HFF-Myc (cell line): ENCODE measurements at places on chromosomes 11 and 22.

DNA sequence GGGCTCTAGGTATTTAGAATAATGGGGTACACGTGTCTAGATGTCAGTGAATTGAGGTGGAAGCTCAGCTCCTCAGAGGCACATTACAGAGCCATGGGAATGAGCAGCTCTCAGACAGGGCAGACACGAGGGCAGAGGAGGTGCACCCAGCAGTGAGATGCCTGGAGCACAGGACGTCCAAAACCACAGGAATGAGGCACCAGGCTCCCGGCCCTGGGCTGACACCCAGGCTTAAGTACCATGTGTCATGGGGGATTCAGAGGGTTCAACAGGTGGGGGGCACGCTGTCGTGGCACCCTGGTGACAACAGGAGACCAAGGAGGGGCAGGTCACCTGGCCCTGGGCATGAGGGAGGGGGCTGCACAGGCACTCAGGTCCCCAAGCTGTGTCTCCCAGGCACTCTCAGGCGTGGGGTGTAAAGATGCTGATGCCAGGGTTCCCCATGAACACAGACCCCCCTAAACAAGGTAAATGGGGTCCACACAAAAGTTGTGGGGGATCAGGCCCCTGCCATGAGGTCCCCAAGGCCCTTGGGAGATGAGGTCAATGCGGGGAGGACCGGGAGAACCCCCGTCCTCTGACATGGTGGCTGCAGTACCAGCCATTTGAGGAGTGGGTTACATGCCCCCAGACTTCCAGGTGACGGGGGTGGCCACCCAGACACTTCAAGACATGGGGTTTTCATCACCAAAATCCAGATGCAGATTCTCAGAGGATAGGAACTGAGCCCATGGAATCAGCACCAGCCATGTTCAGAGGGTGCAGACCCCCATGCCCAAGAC is 5.6 kb upstream of the SYT8 start:
- DNase-seq, result no peak

DNA sequence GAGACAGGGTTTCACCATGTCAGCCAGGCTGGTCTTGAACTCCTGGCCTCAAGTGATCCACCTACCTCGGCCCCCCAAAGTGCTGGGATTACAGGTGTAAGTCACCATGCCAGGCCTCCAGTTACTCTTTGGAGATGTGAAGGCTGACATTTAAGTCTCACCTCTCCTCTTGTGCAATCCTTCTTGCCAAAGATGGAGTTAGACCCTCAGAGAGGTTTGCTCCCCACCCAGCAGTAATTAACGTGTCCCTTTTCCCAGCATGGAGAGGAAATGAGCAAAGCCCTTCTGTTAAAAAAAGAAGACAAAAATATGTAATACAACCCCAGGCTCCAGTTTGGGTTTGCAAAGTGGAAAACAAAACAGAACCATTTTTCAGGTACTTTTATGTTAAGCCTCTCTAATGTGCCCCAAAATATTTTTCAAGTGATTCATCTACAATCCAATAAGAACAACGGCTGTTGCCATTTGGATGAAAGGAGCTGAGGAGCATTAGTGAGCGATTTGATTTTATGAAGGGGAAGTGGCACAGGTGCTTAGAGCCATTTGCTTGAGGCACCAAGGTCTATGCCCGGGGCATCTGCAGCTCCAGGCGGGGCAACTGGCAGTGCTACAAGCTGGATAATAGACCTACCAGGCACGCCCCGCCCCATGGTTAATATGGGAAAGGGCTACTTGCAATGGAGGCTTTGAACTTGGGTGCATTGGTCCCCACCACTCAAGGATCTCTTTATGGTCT is 57.2 kb downstream of the GRIK4 start:
- no peak for DNase-seq

DNA sequence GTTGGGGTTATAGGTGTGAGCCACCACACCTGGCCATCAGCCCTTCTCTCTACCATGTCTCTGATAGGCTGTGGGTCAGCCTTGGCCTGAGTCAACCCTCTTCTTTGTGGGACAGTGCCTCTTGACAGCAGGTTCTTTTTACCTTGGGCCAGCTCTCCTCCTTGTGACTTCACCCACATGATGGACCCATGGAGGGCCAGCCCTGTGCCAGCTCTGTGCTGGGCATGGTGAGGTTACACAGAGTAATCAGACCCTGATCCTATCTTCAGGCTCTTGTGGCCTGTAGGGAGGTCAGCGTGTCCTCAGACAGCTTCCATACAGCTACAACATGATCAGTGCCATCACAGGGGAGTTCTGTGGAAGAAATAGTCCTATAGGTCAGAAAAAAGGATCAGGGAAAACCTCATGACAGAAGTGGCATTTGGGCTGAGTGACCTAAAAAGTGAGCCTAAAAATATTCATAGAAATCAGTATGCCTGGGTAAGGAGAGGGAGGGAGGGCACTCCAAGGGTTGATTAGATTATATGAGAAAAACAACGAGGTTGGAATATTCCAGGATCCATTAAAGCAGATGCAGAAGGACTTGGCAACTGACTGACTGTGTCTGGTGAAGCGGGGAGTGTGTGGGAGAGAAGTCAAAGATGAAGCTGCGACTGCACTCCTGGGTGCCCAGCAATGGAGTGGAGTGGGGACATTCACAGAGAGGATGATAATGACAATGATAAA is 17.1 kb downstream of the OTOG start:
- no peak for DNase-seq

DNA sequence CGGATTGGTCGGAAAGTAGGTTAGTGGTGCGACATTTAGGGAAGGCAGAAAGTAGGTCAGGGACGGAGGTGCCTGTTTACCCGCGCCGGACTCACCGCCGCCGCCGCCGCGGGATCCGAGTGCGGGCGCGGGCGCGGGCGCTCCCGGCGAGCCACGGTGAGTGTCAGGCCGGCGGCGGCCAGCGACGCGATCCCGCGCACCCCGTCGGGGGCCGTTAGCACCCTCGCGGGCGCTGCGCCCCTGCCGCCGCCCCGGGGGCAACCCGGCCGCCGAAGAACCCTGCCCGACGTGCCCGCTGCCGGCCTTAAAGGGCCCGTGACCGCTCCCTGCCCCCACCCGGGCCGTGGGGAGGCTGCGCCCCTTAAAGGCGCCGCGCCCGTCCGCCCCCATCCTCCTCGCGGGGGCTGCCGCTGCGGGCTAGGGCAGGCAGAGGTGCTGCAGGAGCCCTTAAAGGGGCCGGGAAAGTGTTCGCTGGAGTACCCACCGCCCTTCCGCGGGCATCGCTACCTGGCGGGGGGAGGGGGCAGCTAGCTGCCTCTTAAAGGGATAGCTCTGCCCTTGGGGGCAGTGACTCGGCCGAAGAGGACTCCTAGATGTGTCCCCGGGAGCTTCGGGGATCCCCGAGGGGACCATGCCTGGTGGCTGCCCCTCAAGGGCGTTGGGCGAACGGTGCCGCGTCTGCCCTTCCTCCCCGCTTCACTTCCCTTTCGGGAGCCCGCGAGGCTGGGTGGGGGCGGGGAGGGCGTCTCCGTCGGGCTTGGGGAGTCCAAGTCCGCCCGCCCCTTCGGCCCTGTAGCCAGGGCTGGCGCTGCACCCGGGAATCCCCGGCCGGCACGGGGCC is at the start of gene BMAL1:
Gene BMAL1 (plus strand): TSS at position 23 of the 841 bp plus-strand sequence. CDS start 76,519 bp downstream, outside the sequence.
- DNase-seq, result no peak

DNA sequence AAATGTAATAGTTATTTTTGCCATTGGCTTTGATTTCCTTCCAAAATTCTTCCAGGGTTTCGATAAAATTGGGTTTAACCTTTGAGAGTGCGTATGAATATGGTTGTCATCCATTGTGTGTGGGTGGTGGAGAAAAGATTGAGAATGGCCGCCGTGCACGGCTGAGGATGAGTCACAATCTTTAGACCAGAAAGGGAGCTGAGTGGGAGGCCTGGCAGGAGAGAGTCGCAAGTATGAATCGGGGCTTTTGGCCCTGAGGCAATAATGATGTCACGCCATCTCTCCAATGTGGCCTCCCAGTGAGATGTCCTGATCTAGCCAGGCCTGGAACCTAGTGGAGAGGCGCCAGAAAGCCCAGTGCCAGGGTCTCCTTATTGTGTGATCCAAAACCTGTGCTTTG is 33.1 kb upstream of the SMPD1 start:
- DNase-seq, result peak; percentile 57

DNA sequence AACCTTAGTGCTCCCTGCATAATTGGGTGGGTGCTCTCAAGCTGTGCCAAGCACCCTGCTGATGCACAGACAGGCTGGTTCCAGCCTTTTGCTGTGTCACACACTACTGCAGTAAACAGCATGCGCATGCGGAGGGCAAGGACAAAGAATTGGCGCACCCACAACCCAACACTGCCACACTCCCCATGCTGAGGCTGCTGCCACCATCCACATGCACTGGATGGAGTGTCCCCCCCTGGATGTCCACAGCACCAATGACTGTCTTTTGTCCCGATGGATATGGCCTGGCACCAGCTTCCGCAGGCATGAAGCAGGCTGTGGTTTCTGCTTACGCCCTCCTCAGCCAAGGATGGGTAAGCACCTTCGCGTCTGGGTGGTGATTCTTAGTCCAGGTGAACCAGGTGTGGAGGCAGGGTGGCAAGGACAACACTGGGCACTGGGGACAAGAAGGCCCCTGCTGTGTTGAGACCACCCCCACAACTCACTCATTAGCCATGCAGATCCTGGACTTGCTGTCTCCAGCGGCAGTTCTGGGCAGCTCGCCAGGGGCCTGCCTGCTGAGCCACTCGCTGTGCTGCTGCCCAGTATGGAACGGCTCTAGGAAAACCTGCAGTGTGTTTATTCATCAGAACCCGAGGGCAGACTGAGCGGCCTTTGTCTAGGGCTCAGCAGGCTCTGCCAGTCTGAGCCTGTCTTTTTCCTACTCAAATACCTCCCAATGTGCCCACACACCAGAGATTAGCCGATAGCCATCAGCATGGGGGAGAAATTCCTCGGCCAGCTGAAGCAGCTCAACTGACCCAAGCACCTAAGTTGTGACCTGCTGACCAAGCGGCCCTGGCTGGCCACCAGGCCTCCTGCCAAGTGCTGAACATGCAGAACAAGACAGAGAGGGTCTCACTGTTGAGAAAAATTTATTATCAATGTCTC is 8.2 kb upstream of the NAP1L4 start:
- no peak for DNase-seq

GRCh38 chr11:83318931-83319330 is 32.8 kb upstream of the CCDC90B start:
- DNase-seq, result no peak
